Heart left ventricle (tissue), 16 donors: ENCODE measurements at places on chromosomes 6 and 20. TPM values are rescaled to one million over a fixed set of nuclear protein-coding genes. Genes with fewer than 3 reads are reported as not detected.

DNA sequence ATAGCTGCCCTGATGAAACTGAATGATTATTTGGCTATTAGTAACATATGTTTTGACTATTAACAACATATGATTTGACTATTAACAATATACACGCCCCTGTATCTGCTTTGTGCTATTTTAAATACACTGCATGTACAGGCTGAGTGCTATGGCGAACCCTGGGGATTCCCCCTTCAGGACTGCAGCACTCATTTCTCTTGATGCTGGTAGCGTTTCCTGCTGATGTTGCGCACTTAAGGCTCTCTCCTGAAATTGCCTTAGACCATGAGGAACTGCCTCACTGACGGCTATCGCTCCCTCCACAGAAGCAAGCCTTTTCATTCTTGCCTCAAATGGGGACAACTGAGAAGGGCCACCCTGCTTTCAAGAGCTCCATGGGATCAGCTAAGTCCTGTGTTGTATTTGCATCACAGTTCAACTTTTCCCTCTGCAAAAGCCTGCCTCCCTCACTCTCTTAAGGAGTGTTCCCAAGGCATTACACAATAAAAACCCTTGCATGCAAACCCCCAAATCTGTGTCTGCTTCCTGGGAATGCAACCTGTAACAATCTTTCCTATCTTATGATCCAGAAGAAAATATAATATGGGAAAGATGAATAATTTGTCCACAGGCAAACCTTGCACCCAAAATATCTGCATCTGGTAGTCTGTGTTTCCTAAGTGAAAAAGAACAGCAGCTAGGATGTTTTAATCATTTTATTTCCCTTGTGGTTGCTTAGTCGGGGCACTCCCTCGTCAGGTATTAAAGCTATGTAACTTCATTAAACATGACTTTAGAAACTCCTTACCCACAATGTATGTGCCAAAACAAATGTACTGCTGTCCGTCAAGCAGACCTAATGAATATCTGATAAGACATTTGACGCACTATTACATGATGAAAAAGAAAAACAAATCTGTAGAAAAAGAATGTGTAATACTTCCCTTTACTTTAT is 456.4 kb downstream of the COL12A1 start:
- no peak for DNase-seq
- no peak overlapping the region for H3K4me3 ChIP-seq
- no peaks in the 10 kb centered on the region for H3K4me1 ChIP-seq
- H3K27ac ChIP-seq, result no peak overlapping the region
- no peaks in the 10 kb centered on the region for H3K27me3 ChIP-seq

Gene ZBTB46
- 11.2 TPM for total RNA-seq

- H3K4me1 ChIP-seq, result peaks cover 1% of the 10 kb centered on the region
- DNase-seq, result peak; percentile 94
- H3K27ac ChIP-seq, result peak overlapping the region; percentile 91
Observed at GRCh38 chr20:44637522-44638372, 13.8 kb downstream of the ADA start.

GRCh38 chr6:90086517-90086916 is 192.2 kb downstream of the GJA10 start:
- no peaks in the 10 kb centered on the region for H3K4me1 ChIP-seq
- no peak for DNase-seq
- H3K36me3 ChIP-seq, result no peaks in the 10 kb centered on the region
- no peak overlapping the region for H3K4me3 ChIP-seq

DNA sequence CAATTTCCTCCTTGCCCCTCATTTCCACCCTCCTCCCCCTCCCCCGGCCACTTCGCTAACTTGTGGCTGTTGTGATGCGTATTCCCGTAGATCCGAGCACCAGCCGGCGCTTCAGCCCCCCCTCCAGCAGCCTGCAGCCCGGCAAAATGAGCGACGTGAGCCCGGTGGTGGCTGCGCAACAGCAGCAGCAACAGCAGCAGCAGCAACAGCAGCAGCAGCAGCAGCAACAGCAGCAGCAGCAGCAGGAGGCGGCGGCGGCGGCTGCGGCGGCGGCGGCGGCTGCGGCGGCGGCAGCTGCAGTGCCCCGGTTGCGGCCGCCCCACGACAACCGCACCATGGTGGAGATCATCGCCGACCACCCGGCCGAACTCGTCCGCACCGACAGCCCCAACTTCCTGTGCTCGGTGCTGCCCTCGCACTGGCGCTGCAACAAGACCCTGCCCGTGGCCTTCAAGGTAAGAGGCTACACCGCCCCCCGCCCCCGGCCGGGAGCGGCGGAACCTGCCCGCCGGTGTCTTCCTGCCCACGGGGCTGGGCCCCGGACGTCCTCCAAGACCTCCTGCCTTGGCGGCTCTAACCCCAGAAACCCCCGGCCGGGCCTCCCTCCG is 44.9 kb upstream of the SUPT3H start:
- peak overlapping the region; percentile 58 for H3K4me3 ChIP-seq
- peaks cover 18% of the 10 kb centered on the region for H3K27me3 ChIP-seq
- no peaks in the 10 kb centered on the region for H3K36me3 ChIP-seq
- peaks cover 7% of the 10 kb centered on the region for H3K4me1 ChIP-seq
- peak; percentile 78 for DNase-seq

GRCh38 chr6:168623736-168624135 is 182.8 kb downstream of the SMOC2 start:
- no peak overlapping the region for H3K27ac ChIP-seq
- DNase-seq, result no peak
- no peaks in the 10 kb centered on the region for H3K27me3 ChIP-seq
- no peak overlapping the region for H3K4me3 ChIP-seq
- no peaks in the 10 kb centered on the region for H3K4me1 ChIP-seq
- no peaks in the 10 kb centered on the region for H3K36me3 ChIP-seq
